H9 (cell line): ENCODE measurements at places on chromosomes 7 and 10.

DNA sequence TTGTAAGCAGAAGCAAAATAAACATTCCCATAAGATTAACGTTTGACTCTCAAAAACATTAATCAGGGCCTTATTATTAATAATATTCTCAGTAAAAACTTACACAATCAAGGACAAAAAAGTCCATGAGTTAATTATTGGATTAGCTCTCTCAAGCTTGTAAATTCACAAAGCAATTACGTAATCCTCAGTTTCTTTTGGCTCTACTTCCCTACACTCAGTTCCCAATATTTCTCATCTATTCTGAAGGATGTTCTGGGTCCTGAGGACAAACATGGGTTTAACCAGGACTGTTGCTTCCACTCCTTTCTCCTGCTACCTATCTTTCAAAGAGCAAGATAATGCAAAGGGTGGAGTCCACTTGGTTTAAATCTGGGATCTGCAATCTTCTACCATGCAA is 15.1 kb downstream of the FBXL13 start:
- no peak for DNase-seq

- DNase-seq = no peak
Observed at GRCh38 chr7:45435846-45436245, 138.3 kb upstream of the ADCY1 start.

DNA sequence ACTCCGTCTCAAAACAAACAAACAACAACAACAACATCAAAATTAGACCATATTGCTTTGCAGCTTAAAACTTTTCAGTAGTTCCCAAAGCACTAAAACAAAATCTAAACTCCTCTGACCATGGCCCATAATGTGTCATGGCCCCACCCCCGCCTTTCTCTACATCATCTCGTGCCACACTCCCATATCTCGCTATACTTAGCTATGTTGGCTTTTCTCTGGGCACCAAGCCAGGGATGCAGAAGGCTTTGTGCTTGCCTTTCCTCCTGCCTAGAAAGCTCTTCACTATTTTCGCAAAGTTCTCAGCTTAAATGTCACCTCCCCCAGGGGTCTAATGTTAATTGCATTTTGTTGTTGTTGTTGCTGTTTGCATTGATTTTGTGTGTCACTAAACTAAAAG is 15.1 kb upstream of the SLC16A12 start:
- DNase-seq = no peak

DNA sequence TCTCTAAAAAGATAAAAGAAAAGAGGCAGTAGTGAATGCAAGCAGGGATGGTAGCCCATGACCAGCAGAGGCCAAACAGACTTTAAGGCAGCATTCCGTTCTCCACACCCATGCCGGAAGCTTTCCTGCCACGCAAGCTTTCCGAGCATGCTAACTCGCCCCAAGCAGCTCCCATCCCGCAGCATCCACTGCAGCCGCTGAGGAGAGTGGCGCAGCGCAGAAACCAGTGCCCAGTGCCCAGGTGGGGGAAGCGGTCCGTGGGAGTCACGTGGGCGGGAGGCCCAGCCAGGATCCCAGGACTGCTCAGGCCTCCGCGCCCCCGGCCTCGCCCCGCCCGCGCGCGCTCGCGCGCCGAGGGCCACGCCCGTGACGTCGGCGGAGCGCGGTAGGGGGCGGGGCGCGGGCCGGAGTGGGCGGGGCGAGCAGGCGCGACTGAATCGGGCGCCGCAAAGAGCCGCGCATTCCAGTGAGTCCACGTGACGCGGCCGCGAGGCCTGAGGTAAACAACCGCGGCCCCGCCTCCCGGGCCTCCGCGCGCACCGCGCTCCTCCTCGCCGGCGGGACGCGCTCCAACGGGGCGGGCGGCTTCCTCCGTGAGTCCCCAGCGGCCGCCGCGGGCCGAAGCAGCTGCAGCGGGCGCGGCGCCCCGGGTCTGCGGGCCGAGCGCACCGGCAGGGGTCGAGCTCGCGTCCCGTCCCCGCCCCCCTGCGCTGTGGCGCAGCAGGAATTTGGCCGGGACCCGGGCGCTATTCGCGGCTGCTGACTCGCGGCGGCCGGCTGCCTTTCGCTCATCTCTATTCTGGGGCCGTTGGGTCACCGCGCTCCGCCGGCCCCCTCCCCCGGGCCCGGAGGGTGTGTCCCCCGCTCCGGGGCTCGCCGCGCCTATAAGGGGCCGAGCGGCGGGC is at the start of gene OTUD1:
TSS of gene OTUD1 (plus strand) at position 529 of the 905 bp plus-strand sequence. CDS start 383 bp downstream, outside the sequence.
- DNase-seq = peak; percentile 89

- DNase-seq = no peak
Observed at GRCh38 chr7:160958-161725, 31.2 kb upstream of the FAM20C start.

DNA sequence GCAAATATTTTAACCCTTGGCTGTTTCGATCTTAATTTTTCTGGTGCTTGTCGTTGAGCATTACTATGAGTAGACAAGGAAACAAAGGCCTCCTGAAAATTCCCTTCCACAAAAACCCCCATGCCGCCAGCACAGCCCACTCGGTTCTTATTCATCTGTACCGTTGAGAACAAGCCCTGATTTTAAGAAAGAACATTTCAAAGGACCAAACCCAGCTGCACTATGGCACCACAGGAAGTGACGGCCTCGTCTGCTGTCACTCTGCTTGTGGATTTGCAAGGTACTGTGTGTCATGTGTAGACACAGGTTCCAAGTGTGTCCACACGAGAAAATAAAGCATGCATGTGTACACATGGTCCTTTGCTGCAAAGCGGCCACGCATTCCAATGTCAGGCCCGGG is 285.2 kb downstream of the DNAJB6 start:
- DNase-seq = no peak

- DNase-seq = no peak
Observed at GRCh38 chr10:73018632-73019031, 64.0 kb upstream of the PLA2G12B start.

DNA sequence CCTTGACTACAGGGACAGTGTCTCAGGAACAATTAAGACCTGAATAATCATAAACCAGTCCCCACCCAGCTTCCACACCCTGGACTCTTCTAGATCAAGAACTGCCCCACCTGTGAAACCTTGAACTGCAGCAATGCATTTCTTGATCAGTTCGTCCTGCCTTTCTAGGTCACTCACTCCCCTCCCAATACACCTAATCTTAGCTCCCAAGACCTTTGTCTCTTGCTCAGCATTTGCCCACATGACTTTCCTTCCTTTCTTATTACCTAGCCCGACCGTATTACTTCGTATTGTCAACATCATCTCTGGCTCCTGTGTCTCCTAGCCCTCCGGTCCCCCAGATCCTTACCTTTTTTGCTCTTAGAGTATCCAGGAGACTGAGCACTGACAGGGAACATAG is 5.5 kb upstream of the NAMPT start:
- no peak for DNase-seq

DNA sequence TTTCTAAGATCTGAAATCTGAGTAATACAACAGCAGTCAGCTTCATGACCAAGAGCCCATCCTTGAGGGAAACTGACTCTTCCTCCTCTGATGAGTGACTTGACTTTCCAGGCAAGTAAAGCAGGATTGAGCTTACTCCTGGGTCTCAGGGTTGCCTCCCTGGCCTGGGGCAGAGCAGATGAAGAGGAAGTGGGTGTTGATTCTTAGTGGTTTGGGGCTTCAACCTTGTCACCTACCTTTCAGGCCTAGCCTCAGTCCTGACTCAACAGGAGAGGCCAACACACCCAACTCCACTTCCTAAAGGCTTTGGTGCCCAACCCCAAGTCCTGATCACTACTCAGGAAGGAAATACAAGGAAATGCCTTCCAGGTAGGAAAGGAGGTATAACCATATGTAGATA is 54.1 kb downstream of the KCNMA1 start:
- DNase-seq = no peak

- no peak for DNase-seq
Observed at GRCh38 chr10:48749254-48749787, 64.6 kb downstream of the WDFY4 start.

DNA sequence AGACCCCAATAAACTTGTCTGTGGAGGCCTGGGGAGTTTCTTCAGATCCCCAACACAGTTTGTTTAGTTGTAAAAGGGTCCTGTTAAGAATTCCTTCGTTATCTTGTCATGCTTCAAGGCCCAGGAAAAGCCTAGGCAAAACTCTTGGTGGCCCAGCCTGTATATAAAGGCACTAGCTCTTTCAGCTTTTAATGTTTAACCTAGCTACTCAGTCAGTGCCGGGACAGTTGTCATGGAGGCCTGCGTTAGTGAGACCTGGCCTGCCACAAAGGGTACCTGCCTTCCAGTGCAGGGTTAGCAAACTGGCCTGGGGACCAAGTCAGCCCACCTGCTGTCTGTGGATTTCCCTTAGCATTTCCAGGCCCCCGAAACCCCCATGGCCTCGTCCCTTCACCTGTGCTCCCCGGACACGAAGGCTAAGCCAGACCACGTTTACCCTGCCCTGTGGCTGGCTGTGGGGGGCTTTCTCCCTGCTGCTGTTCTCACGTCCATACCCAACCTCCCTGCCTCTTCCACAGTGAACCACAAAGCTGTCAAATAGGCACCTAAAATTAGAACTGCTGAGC is 96.9 kb upstream of the PPP2R2D start:
- DNase-seq = no peak

- DNase-seq = no peak
Observed at GRCh38 chr7:48876087-48876486, 48.3 kb upstream of the CDC14C start.

DNA sequence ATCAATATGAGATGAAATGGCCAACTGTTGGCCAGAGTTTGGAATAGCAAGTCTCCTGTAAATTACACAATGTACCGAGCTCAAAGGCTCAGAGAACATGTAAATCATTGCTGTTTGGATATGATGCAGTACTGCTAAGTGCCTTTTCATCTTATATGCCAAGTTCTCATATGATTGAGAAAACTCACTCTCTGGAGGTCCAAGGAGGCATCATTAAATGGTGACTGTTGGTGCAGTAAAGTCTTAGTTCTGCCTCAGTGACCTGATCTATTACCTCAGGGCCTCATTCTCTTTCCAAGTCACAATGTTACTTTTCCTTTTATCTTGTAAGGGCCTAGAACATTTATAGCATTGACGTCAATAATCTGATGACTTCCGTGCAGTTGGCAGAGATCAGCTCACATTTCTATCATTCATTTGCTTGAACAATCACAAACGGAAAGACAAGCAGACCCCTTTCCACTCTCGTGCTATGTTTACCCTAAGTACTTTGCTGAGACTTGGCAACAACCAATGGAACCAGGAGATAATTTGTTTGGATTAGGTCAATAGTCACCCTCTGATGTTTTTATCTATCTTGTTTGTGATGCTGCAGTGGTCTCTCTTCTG is 32.6 kb upstream of the PDK4 start:
- DNase-seq = no peak

- no peak for DNase-seq
Observed at GRCh38 chr10:36194276-36194675, 552.2 kb upstream of the FZD8 start.

- DNase-seq = no peak
Observed at GRCh38 chr10:105745596-105746148, 1104.6 kb downstream of the SORCS3 start.
